Right ventricle myocardium inferior (tissue), 1 donor: ENCODE measurements at places on chromosomes 5 and 9. TPM values are rescaled to one million over a fixed set of nuclear protein-coding genes. Genes with fewer than 3 reads are reported as not detected.

Gene CCNG1
- total RNA-seq: 94.2 TPM

Gene IQGAP2
- total RNA-seq: 4.9 TPM

Gene TTC39B
- total RNA-seq: 1.9 TPM

Gene ACTBL2
- not detected for total RNA-seq

Gene SLC45A2
- total RNA-seq: not detected

Gene WNT8A
- not detected for total RNA-seq

Gene CFAP157
- not detected for total RNA-seq

- no peak for DNase-seq
These were observed 181.0 kb upstream of the MAST4 start for GRCh38 chr5:66415208-66415607.

GRCh38 chr5:178363501-178364325 is 131.1 kb upstream of the PHYKPL start:
- DNase-seq: no peak

GRCh38 chr9:123470121-123470782 is 114.3 kb downstream of the CRB2 start:
- no peak for DNase-seq

DNA sequence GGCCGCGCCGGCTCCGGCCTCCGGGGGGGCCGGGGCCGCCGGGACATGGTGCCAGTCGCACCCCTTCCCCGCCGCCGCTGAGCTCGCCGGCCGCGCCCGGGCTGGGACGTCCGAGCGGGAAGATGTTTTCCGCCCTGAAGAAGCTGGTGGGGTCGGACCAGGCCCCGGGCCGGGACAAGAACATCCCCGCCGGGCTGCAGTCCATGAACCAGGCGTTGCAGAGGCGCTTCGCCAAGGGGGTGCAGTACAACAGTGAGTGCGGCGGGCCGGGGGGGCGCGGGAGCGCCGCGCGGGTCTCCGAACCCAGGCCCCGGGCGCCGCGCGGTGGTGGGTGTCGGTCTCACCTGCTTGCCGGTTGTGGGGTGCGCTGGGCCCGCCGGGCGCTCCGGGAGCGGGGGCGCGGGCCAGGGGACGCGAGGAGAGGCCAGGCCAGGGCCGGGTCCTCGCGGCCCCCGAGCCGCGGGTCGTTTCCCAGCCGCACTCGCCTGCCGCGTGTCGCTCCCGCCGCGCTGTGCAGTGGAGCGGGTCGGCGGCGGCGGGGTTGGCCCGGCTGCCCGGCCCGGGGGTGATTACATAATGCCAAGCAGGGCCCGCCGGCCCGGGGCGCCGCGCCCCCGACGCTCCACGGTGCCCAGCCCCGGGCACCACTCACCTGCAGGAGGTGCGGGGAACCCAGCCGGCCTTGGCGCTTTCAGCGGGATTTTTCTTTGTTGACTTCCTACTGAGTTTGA is 492 bp downstream of the RABL6 start:
- DNase-seq: no peak

DNA sequence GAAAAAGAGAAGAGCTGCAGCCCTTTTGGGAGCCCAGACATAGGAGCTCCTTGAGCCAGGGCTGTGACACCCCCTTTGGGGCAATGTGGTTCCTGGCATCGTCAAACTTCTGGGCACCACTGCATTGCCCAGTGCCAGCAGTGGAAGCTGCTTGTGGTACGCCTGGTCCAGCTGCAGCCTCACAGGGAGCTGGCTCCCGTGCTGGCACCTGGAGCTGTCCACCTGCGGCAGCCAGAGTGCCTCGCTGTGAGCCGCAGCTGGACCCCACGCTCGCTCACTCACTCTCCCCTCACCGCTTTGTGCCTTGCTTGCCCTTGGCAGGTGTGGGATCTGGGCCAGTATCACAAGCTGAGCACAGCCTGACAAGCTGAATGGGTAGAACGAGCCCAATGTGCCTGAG is 1150.8 kb upstream of the CDH6 start:
- no peak for DNase-seq

GRCh38 chr5:129903466-129904101 is 681 bp upstream of the CHSY3 start:
- DNase-seq: no peak

GRCh38 chr9:4640027-4640426 is 22.1 kb upstream of the PLPP6 start:
- DNase-seq: no peak

DNA sequence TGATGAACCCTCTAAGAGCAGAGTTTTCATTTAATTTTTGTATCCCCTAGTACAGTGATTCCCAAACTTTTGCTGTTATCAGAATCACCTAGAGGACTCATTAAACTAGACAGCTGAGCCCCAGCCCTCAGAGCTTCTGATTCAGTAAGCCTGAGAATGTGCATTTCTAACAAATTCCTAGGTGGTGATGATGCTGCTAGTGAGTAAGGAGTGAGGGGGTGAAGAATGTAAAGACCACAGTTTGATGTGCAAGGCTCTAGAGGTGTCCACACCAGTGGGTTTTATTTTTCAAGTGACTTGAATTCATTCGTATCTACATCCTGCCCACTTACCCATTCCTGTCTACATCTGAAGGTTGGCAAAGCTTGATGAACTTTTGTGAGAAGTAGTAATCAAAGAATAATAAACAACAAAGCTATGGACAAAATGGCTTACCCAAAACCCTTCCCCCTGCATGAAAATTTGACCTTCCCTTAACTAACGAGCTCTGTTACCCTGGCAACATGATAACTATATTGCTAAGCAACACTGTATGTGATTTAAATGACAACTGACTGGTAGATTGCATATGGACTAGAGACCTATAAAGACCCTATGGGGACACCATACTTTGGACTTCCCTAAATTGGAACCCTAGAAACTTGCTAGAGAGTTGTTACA is 35.2 kb downstream of the DTWD2 start:
- DNase-seq: no peak

DNA sequence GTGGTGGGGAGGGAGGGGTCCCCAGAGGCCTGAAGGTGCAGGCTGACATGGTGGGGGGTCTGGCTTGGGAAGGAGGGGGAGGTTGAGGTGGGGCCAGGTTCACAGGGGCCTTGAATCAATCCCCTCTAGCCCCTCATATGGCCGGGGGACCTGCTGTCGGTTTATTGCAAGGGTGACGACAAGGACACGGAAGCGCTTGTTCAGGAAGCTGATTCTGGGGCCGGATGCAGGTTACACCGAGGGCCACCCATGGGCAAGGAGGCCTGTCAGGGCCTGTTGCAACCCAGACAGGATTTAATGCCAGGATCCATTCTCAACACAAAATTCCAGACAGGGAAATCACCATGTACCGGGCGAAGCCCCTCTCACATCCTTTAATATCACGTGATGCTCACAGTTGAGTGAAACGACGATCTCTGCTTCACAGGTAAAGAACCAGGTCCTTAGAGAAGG is 41.6 kb upstream of the SYNPO start:
- peak; percentile 50 for DNase-seq

GRCh38 chr5:81950996-81951395 is 20.8 kb upstream of the ATG10 start:
- no peak for DNase-seq

DNA sequence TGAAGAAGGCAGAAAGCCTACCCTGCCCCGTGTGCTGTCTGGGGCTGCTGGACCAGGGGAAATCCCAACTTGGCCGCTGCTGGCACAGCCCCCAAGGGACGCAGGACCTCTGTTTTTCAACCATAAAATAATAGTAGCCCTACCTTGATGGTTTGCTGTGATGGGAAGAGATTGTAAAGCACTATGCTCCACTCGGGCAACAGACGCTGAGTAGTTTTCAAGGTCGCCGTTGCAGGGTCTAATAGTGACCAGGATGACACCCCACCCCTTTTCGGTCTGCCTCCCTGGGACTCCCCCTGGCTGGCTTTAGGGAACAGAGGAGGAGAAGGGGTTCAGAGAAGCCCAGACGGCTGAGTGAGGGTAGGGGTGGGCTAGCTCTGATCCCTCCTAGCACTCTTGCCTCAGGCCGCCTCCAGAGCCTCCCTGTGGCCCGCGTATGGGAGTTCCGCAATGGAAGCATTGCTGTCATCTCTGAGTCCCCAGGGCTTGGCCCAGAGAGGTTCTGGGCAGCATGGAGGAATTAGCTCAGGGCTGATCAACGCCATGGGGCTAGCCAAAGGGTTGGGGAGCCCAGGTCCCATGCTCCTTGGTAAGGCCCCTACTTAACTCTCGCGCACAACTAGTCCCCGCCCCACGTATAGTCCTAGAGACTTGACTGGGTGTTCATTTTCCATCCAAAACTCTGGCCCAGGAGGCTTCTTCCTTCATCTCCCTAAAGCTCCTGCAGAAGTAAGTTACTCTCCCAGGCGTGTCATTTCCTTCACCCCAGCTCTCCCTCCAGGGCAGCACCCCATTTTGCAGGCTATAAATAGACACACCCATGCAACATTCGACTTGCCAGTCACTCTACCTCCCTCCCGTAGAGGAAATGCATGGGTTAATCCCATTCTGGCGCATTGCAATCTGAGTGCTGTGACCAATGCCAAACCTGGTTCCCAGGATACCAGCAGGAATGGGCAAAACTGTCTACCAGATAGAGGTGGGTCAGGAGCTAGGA is 1.1 kb upstream of the IRF1 start:
- DNase-seq: no peak

DNA sequence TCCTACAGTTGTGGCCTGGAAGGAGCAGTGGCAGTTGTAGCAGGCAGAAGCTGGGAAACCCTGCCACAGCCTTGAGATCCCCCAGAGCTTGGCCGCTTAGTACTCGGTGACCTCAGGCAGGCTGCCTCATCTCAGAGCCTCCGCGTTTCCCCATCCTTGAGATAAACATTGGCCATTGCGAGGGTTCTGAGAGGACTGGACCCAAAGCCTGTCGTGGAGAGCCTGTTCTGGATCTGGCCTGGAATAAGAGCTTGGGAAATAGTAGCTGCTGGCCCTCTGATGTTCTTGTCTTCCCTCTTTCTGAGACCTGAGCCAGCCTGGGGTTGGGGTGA is 1.3 kb downstream of the MIGA2 start:
- DNase-seq: no peak

- peak; percentile 13 for DNase-seq
These were observed 134.1 kb upstream of the IFNE start for GRCh38 chr9:21616082-21616778.

DNA sequence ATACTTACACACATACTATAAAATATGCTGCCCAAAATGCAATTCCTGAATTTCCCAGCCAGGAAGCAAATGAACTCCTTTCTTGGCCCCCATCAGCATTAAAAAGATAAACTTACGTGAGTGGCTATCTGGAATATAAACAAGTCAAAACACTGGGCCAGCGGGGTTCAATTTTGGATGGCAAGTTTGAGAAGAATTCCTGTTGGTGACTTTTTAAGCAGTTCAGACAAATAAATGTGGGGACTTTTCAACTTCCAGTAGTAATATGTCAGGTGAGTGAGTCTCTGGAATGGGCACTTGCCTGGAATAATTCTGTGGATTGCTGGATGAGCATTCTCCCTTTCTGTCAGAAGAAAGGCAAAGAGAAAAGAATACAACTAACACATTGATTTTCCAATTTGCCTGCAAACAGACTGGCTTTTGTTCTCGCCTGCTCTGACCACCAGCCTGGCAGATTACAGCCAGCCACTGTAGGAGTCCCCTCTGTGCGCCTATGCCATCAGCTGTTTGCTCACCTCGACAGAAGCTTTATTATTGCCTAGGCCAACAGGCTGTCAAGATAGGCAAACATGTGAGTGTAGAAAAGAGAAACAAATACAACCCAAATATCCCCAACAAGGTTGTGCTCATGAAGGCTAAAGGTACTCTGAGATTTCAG is 78.6 kb downstream of the MRPS27 start:
- no peak for DNase-seq
